Left ventricle myocardium inferior (tissue), 1 donor: ENCODE measurements at places on chromosomes 12 and 14. TPM values are rescaled to one million over a fixed set of nuclear protein-coding genes. Genes with fewer than 3 reads are reported as not detected.

Gene DHRS2
- total RNA-seq, result not detected

Gene MSI1
- total RNA-seq, result 4.8 TPM

Gene MBD6
- 33.1 TPM for total RNA-seq

DNA sequence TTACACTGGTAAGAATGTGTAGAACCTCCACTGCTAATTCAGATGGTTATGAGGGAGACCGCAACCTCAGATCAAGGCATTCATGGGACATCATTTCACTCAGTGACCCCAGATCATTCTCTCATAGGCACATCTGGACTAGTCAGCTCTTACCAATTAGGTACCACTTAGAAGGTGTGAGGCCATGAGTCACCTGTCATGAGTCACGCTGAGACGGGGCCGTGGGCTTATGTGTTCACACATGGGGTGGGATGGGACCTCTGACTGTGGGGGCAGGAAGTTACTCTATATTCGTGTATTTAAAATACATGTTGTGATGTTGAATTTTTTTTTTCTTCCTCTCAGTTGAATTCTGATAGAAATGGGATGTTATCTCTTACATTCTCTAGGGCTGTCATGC lies 55.9 kb downstream of the CCDC92 start:
- no peaks in the 10 kb centered on the region for H3K4me1 ChIP-seq
- H3K27me3 ChIP-seq, result peaks cover 63% of the 10 kb centered on the region
- no peak for DNase-seq
- no peak overlapping the region for H3K27ac ChIP-seq

DNA sequence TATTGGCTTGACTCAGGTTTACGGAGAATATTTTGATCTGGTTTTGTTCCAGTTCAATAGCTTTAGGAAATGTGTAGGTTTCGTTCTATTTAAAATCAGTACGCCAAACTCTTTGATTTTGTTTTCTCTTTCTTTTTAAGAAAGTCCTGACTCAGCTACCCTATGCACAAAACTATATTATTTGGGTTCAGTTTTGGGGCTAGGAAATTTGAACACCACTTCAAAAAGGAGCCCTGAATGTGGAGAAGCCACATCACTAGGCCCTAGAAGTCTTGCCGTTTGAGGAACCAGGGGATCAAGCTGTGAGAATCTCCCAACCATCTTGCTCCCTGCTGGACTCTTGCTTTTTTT lies 168.2 kb upstream of the BCL2L14 start:
- H3K4me1 ChIP-seq, result no peaks in the 10 kb centered on the region
- H3K36me3 ChIP-seq, result no peaks in the 10 kb centered on the region
- H3K27ac ChIP-seq, result no peak overlapping the region
- H3K4me3 ChIP-seq, result no peak overlapping the region
- DNase-seq, result no peak
- H3K27me3 ChIP-seq, result no peaks in the 10 kb centered on the region

DNA sequence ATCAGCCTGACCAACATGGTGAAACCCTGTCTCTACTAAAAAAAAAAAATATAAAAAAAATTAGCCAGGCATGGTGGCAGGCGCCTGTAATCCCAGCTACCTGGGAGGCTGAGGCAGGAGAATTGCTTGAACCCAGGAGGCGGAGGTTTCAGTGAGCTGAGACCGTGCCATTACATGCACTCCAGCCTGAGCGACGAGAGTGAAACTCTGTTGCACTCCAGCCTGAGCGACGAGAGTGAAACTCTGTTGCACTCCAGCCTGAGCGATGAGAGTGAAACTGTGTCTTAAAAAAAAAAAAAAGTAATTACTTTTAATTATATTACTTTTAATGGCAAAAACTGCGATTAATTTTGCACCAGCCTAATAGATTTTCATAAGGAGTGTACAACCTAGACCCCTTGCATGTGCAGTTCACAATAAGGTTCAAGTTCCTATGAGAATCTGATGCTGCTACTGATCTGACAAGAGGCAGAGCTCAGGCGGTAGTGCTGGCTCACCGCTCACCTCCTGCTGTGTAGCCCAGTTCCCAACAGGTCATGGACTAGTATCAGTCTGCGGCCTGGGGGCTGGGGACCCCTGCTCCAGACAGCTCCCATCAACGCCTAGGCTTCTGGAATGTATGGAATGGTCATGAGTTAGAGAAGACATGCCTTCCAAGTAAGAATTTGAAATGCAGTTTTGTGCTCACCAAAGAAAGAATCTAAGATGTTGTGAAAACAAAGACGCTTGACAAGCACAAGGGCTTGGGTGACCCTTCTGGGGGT lies 10.1 kb downstream of the LTB4R start:
- H3K4me3 ChIP-seq, result no peak overlapping the region
- H3K4me1 ChIP-seq, result peaks cover 12% of the 10 kb centered on the region
- peaks cover 38% of the 10 kb centered on the region for H3K36me3 ChIP-seq
- DNase-seq, result no peak
- H3K27ac ChIP-seq, result no peak overlapping the region

DNA sequence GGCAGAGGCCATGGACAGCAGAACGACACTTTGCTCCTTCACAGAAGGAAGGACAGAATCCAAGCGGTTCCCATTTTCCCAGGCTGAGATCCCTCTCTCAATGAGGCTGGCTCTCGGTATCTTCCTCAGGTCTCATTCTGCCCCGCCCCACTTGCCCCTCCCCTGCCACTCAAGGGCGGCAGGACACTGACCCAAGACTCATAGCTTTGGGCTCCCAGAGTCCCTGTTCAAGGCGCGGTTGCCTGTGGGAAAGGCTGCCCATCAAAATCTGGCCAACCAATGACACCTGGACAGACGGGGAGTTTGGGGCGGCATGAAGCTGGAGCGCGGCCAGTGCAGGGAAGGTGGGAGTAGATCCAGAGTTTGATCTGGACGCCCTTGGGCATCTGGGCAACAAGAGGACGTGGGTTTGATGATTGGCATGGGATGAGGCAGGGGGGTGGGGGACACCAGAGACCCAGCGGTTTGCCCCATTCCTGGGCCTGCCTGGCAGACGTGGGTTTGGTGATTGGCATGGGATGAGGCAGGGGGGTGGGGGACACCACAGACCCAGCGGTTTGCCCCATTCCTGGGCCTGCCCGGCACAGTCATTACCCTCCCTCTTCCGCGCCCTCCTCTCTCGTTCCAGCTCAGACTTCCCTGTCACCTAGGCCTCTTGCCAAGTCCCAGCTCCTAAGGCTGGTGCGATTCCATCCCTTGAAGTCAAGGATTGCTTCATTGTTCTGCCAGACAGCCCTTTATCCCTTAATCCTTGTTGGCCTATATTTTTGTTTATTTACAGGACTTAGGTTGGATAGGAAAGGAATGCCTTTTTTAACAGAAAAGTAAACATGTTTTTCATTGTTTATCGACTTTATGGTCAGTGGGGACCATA lies 92.1 kb downstream of the NINJ2 start:
- peak; percentile 73 for DNase-seq
- no peaks in the 10 kb centered on the region for H3K36me3 ChIP-seq
- peak overlapping the region; percentile 97 for H3K27ac ChIP-seq

DNA sequence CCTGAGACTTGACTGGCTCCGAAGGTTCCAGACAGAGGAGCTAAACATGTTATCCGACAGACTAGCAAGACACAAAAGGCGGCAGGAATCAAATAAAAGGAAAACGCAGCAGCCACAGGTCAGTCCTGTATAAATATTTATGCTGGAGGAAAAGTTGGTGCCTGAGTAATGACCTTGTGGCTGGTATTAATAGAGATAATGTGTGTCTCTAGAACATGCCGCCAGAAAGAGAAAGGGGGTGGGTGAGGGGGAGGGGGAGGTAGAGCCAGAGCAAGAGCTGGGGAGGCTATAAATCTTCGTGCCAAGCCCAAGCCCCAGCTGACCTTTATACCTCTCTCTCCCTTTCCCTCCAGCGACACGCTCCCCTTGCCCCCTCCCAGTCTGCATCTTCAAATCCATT lies 590.4 kb downstream of the MED13L start:
- no peaks in the 10 kb centered on the region for H3K27me3 ChIP-seq
- no peak overlapping the region for H3K4me3 ChIP-seq
- no peaks in the 10 kb centered on the region for H3K4me1 ChIP-seq
- H3K27ac ChIP-seq, result no peak overlapping the region
- H3K36me3 ChIP-seq, result no peaks in the 10 kb centered on the region

GRCh38 chr14:92998946-92999345 lies 76.0 kb downstream of the CHGA start:
- no peaks in the 10 kb centered on the region for H3K27me3 ChIP-seq
- no peak overlapping the region for H3K4me3 ChIP-seq
- H3K36me3 ChIP-seq, result no peaks in the 10 kb centered on the region
- H3K27ac ChIP-seq, result peak overlapping the region; percentile 68
- H3K4me1 ChIP-seq, result peaks cover 70% of the 10 kb centered on the region
- DNase-seq, result peak; percentile 64

GRCh38 chr12:110010853-110011723 lies 11.9 kb downstream of the ANKRD13A start:
- no peak overlapping the region for H3K4me3 ChIP-seq
- no peak overlapping the region for H3K27ac ChIP-seq
- DNase-seq, result no peak
- H3K36me3 ChIP-seq, result peaks cover 37% of the 10 kb centered on the region
- H3K27me3 ChIP-seq, result no peaks in the 10 kb centered on the region
- H3K4me1 ChIP-seq, result peaks cover 5% of the 10 kb centered on the region

DNA sequence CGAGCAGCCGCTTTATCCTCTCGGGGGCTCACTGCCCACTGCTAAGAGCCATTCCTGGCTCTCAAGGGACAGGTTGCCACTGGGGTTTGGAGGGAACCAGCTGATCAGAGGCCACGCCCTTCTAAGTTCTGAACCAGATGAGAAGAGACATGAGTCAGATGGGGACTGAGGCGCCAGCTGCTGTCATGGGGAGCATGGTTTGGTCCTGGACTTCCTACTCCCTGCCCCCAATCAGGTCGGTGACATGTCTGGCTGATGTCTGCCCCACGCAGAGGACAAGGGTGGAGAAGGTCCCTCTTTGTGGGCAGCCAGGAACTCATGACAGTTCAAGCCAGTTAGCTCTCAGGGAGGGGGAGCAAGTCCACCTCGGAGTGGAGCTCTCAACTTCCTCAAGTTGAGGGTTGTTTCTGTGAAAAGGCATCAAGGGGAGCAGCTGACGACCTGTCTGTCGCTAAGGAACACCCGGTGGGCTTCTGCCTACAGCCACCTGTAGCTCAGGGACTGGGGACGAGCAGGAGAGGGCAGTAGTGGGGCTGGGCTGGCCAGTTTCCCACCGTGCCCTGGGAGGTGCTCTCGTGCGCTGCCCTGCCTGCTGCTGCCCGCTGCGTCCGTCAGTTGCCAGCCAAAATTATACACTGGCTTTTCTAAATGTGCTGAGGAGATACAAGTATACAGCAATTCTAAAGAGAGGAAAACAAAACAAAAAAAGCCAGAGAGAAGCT lies 20.5 kb downstream of the PSMC1 start:
- peaks cover 74% of the 10 kb centered on the region for H3K36me3 ChIP-seq
- H3K27me3 ChIP-seq, result no peaks in the 10 kb centered on the region
- DNase-seq, result no peak
- H3K4me1 ChIP-seq, result peaks cover 37% of the 10 kb centered on the region
- H3K4me3 ChIP-seq, result no peak overlapping the region
